ENCODE measurements at places on chromosomes 2 and 18. TPM values are rescaled to one million over a fixed set of nuclear protein-coding genes. Genes with fewer than 3 reads are reported as not detected.

DNA sequence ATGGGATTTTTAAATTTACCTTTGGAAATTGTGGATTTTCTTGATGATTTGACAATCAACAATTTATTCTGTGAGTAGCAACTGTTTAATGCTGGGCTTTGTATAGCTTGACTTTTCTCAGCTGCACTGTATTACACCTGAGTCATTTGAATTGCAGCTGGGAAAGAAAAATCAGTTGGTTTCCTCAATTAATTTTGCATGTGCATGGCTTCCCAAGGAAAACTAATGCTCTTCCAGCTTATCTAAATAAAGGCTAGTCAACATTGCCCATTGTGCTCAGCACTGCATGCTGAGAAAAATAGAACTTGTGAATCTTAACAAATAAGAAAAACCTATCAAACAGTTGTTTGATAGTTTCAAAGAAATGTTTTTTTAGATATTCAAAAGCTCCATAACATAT is 268.3 kb upstream of the CDH20 start:
- no peak for DNase-seq

- no peak for DNase-seq
Measured at GRCh38 chr2:140714586-140714985, 1416.2 kb downstream of the LRP1B start.

The NEU2 gene
- total RNA-seq = not detected

The FNDC4 gene
- 2.9 TPM for total RNA-seq

DNA sequence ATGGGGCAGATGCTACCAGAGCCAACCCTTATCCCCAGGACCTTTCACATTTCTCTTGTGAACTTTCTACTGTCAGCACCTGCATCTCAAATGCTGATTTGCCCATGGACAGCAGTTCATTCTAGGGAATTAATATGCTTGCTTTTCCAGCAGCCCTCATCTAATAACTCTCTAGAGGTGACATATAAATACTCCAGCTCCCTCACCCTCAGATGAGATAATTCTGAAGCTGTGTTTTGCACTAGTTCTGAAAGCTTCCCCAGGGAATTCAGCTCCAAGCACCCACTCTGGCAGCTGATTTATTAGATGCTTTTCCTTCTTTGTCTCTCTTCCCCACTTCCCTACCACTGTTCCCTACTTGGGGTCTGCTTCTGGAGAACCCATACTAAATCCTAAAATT is 62.1 kb downstream of the PLCL1 start:
- no peak for DNase-seq

GRCh38 chr18:77853859-77854258 is 604.2 kb downstream of the GALR1 start:
- DNase-seq = no peak

The RESP18 gene
- total RNA-seq = not detected

DNA sequence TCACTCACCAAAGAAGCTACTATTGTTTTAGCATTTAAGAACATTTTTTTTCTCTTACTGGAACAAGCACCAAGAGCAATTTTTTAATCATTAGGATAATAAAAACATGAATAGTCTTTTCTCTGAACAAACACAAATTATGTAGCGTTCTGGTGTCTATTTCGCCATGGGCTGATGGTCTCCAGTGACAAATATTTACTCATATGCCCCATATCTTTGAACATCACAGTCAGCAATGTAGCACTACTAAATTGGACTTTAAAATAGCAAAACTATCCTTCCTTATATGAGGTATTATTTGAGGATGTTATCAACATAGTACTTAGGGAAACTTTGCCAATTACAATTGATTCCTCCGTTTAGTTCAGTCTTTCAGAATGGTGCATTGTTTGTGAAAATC is 1326.0 kb upstream of the ZEB2 start:
- no peak for DNase-seq

DNA sequence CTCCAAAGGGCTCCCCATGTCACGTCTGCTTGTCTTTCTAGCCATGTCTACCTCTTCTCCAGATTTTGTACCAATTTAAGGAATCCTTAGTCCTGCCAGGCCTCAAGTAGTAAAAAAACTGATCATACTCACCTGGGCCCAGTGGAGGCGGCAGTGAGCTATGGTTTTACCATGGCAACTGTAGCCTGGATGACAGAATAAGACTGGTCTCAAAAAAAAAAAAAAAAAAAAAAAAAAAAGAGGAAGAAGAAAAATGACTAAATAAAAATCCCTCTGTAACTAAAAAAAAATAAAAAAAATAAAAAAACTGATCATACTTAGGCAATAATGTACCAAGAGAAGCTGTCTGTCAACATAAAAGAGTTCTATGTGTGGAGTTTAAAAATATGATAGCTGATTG is 221.6 kb downstream of the NR4A2 start:
- DNase-seq = no peak

All from heart right ventricle (tissue), 16 donors.